ENCODE measurements at places on chromosomes 2 and 18.
A peak's percentile ranks its signal among the peaks of the same experiment; 100 is the strongest.

- no peak for DNase-seq
These were observed 7.4 kb downstream of the TRAF3IP1 start for GRCh38 chr2:238327751-238328150.

GRCh38 chr2:102064679-102065674 lies 73.2 kb downstream of the IL1R2 start:
- no peak for DNase-seq

- no peak for DNase-seq
These were observed 2.1 kb downstream of the TEX51 start for GRCh38 chr2:126900646-126901319.

- no peak for DNase-seq
These were observed 323.4 kb downstream of the CDH19 start for GRCh38 chr18:66280470-66280869.

- no peak for DNase-seq
These were observed 233.8 kb downstream of the ANKRD36B start for GRCh38 chr2:97355887-97356286.

DNA sequence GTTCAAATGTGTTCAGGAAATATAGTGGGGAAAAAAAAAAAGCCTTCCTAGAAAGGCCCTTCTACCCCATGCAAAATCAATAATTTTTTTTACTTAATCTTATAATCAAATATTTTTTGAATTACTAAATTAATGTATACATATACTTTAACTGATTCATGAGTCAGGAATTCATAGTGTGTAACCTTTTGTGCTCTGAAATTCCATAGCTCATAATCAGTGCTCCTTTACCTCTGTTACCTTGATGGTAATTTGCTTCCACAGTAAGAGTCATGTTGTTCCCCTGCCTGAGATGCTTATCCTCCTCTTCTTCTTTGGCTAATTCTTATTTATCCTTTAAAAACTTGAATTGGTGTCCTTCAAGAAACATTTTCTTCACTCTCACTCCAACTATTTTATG lies 414.2 kb downstream of the THSD7B start:
- no peak for DNase-seq

DNA sequence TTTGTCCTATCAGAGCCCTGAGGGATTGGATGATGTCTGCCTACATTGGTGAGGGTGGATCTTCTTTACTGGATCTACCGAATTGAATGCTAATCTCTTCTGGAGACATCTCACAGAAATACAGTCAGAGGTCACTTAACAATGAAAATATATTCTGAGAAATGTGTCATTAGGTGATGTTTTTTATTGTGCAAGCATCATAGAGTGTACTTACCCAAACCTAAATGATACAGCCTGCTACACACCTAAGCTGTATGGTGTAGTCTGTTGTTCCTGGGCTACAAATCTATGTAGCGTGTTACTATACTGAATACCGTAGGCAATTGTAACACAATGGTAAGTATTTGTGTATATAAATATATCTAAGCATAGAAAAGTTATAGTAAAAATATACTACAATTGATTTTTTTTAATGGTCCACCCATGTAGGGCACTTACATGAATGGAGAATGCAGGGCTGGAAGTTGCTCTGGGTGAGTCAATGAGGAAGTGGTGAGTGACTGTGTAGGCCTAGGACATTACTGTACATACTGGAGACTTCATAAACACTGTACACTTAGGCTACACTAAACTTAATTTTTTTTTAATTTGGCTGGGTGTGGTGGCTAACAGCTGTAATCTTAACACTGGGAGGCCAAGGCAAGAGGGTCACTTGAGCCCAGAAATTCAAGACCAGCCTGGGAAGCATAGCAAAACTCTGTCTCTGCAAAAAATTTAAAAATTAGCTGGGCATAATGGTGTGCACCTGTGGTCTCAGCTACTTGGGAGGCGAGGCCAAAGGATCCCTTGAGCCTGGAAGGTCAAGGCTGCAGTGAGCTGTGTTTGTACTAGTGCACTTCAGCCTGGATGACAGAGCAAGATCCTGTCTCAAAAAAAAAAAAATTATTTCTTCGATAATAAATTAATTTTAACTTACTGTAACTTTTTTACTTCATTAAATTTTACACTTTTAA lies 226.3 kb upstream of the UBE2E3 start:
- no peak for DNase-seq

- no peak for DNase-seq
These were observed 11.1 kb downstream of the ACVR2A start for GRCh38 chr2:147855977-147856376.

- no peak for DNase-seq
These were observed 20.2 kb upstream of the B3GNT2 start for GRCh38 chr2:62175728-62176127.

DNA sequence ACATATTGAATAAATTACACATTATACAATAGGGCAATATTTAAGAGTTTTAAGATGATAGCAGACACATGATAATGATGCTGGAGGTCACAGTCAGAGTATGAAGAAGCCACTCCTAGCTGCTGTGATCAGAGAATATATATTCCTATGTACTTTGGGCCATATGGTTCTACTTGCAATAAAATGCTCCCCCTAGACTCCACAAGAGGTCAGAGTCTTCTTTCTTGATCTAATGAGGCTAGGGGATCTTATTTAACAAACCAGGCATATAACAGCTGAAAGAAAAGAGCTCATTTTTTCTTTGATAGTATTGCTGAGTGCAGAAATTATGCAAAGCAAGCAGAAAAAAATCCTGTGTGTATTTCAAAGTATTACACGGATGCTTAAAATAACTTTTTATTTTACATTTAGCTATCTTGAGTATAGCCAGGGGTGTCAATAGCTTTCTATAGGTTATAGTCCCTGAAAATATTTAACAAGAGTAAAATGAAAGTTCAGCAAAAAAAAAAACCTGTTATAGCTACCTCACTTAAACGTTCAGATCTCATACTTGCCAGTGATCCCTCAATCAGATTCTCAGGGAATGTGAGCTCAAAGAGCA lies 748.7 kb upstream of the CHAC2 start:
- DNase-seq = no peak

GRCh38 chr2:213995400-213996105 lies 415.3 kb upstream of the VWC2L start:
- no peak for DNase-seq

- DNase-seq = no peak
These were observed 4.8 kb upstream of the ASXL3 start for GRCh38 chr18:33573193-33573592.

- no peak for DNase-seq
These were observed 64.8 kb upstream of the RBM44 start for GRCh38 chr2:237733677-237734300.

DNA sequence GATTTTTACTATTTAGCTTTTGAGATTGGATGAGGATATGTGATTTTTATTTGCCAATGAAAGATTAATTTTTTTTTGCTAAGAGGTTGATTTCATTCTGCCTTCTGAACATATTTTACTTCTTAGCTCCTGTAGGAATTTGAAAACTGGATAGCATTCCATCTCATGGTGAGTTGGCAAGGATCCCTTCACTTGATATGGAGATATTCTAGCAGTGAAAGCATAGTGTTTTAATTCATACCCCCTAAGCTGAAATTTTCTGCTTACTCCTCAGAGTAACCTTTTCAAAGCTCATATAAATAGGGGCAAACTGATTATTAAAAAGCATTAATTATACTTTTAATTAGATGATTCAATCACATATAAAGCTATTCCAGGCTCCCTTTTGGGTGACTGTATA lies 61.0 kb upstream of the KCNJ3 start:
- no peak for DNase-seq

GRCh38 chr18:25704071-25704470 lies 352.1 kb upstream of the ZNF521 start:
- DNase-seq = no peak

DNA sequence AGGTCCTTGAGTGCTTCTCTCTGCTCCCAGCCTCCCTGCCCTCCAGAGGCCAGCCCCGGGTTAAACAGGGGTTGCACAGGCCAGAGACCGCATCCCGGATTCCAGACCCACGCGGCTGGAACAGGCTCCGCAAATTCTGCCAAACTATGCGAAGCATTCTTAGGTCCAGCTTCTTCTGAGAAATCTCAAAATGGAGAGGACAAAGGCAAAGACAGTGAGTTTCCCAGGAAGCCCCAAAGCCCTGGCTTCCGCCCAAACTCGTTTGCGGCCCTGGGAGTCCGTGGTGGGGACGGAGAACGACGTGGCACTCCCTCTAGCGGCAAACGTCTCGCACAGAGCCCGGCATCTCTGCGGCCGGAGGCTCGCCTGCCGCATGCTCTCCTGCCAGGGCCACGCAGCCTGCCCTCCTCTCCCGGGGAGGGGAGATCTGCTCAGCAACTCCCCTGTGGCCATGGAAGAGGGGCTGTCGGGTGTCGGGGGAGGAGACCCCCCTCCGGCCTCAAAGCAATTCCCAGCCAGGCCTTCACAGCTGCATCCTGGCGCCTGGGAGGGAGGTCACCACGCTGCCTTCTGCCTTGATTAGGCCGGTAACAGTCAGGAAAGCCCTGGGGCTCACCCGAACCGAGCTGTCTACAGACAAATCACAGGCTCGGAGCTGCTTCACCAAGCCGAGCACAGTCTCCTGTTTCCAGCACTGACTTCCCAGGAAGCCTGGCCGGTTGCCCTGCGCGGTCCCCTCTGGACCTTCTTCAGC lies 33.4 kb upstream of the KLHL29 start:
- peak; percentile 30 for DNase-seq

GRCh38 chr18:67379981-67380380 lies 136.5 kb downstream of the DSEL start:
- no peak for DNase-seq

DNA sequence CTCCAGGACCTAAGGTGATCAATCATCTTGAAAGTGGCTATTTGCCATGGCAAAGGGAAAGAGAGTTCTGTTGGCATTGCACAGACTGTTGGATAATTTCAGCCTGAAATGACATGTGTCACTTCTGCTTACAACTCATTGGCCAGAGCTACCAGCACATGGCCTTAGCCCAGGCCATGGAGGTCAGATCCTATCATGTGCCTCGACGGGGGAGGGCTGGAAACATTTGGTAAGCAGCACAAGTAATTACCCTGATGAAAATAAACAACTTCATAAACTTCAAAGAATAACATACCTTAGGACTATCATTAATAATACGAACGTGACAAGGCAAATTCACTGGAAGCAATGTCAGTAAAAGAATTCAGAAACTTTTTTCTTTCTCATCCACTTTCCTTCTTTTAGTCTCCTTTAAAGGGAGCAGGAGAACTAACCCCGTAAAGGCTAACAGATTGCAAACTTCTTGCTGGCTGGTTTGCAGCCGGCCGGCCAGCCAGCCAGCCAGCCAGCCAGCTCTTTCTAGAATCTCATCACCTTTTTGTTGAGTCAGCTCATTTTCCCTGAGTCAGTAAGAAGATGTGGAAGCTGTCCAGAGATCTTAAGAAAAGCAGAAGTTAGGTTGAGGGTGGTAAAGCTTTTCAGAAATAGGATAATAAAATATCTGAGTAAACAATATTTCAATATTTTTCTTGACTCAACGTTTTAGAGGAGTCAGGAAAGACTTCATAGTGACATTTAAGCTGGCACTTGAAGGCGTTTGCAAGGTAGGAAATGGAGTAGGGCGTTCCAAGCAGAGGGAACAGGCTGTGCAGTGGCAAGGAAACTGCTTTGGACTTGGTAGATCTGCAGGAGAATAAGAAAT lies 31.9 kb downstream of the CNRIP1 start:
- DNase-seq = no peak

DNA sequence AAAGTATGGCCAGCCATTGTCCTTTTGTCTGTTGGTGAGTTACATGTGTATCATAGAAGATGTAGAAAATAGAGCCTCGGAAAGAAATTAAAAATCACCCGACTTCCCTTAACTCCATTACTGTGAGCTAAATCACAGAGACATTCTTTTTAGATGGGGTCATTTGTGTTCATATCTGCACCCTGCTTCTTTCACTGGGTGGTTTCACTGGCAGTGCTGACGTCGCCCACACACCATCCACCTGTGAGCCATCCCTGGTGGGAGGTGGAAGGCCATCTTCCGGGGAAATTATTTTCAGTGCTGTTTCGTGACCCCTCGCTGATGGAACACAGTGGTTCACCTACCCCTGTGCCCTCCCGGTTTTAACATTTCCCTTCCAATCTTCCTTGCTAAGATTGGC lies 21.2 kb downstream of the SH3BP4 start:
- DNase-seq = no peak

GRCh38 chr18:55234366-55235093 lies 275.3 kb upstream of the CCDC68 start:
- peak; percentile 36 for DNase-seq

DNA sequence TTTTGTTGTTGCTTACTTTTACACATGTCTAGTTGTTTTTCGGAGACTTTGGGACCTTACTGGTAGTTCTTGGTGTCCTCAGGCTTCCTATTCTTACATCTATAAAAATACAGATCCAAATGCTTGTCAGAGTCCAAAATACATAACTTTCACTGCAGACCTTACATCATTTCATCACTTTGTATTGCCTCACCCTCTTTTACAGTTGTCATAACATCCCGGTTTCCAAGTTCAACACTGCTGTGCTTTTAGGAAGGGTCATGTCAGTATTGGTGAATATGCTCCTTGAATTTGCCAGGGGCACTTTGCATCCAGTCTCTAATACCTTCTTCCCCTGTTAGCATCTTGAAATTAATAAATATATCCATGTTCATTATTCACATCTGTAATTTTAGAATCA lies 518.2 kb upstream of the RAB12 start:
- DNase-seq = no peak

- no peak for DNase-seq
These were observed 327.1 kb upstream of the RBMS1 start for GRCh38 chr2:160820691-160821090.

- no peak for DNase-seq
These were observed 541.5 kb upstream of the NETO1 start for GRCh38 chr18:73409242-73409641.

DNA sequence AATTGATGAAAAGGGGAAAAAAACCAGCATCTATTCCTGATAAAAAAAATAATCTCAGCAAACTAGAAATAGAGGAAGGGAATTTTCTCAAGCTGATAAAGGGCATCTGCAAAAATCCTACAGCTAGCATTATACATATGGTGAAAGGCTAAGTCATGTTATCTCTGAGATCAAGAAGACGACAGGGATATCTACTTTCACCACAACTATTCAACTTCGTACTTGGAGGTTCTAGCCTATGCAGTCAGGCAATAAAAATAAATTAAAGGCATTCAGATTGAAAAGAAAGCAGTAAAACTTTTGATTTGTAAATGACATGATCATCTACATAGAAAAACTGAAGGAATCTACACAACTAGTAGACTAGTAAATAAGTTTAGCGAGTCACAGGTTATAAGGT lies 58.2 kb downstream of the CAB39 start:
- DNase-seq = no peak

DNA sequence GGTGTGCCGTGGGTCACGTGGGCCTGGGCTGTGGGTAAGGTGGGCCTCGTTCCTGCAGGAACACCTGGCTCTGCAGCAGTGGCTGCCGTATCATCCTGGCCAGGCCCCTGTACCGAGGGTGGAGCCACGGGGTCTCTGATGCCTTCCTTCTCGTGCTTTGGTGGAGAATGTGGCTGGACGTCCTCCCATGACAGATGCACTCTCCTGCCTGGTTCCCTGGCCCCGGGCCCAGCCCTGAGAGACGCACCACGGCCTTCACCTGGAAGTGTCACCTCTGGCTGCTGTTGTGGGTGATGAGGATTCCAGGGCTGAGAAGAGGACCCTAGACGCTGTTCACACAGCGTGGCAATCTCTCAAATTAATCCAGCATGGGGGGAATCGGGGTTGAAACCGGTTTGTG lies 49.5 kb downstream of the NFATC1 start:
- no peak for DNase-seq
